ENCODE measurements at places on chromosomes 11 and 22.

DNA sequence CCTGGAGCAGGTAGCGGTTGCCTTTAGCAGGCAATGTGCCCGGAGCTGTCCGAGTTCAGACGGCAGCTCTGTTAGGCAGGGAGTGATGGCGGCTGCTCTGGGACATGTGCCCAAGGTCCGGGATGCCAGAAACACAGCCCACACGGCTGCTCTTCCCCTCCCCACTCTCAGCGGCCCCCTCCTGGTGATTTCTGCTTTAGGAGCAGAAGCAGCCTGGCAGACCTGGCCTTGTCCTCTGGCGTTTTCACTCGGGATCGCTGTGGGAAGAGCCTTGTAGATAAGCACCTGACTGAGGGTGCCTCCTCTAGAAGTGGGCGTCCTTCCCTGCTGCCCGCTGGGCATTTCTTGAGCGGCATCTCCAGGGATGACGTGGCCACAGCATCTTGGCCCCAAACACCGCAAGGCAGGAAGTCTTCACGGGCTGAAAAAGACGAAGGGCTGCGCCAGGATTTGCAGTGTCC is 392.2 kb downstream of the TBC1D22A start:
- DNase-seq = peak; percentile 22

DNA sequence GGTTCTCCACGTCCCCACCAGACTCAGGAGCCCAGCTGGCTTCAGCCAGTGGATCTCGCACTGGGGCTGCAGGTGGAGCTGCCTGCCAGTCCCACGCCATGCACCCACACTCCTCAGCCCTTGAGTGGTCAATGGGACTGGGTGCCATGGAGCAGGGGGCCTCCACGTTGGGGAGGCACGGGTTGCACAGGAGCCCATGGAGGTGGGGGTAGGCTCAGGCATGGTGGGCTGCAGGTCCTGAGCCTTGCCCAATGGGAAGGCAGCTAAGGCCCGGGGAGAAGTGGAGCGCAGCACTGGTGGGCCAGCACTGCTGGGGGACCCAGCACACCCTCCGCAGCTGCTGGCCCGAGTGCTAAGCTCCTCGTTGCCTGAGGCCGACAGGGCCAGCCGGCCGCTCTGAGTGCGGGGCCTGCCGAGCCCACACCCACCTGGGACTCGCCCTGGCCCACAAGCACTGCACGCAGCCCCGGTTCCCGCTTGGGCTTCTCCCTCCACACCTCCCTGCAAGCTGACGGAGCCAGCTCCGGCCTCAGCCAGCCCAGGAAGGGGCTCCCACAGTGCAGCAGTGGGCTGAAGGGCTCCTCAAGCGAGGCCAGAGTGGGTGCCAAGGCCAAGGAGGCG is 258.5 kb upstream of the PDGFD start:
- no peak for DNase-seq

GRCh38 chr11:86957976-86958646 is 2.9 kb upstream of the FZD4 start:
- peak; percentile 51 for DNase-seq

DNA sequence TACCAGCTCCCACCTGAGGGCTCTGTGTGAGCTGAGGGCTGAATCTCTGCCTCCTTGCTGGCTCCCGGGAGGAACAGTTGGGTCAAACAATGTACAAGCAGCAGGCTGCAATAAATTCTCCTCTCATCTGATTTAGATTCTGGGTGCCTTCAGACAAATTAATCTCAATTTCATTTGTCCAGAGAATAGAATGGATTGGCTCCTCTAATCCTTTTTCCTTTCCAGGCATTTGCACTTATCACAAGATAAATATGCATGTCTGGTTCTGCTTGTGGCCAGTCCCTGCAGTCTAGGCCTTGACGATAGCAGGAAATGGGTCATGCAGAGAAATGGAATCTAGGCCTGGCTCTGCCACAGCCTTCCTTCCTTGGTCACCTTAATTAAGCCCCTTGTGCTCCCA is 28.7 kb downstream of the UPB1 start:
- peak; percentile 49 for DNase-seq

DNA sequence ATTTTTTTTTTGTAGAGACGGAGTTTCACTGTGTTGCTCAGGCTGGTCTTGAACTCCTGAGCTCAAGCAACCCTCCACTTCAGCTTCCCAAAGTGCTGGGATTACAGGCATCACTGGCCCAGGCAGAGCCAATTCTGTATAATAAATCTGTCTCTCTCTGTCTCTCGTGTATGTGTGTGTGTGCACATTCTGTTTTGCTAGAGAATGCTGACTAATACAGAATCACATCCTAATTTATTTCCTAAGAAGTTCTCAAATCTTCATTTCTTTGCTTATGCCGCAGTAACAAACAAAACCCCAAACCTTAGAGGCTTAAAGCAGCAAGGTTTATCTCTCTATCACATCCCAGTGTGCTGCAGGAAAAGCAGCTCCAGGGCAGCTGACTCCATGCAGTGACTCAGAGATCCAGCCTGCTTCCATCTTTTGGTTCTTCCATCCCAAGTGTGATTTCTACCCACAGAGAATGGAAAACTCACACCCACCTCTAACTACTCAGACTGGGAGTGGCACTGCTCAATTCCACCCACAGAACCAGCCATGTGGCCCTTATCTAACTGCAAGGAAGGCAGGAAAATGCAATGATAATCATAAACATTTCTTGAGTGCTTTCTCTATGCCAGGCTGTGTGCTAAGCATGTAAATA is 35.1 kb upstream of the LRRC10B start:
- no peak for DNase-seq
